Uterus (tissue), 4 donors: ENCODE measurements at places on chromosomes 5 and 9.

DNA sequence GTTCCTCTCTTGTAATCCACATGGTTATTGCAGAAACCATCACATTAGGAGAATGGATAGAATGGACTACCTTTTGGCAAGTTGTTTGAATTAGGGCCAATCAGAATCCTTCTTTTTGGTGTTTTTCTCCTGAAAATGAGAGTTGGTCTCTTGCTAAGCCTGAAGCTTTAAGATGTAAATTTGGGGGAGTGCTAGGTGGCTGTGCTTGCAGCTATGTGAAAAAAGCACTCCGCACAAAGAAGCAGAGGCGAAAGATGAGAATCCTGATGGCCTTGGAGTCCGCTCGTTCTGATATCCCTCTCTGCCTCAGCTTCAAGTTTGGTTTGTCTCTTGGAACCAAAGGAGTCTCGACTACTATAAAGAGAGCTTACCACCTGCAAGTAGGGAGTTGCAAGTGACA lies 63.6 kb downstream of the INIP start:
- no peak for DNase-seq

- peak; percentile 61 for DNase-seq
Measured at GRCh38 chr9:84170521-84171141, 169.9 kb downstream of the SLC28A3 start.

- DNase-seq = no peak
Measured at GRCh38 chr5:61381968-61382367, 49.9 kb downstream of the ZSWIM6 start.

- no peak for DNase-seq
Measured at GRCh38 chr9:132351404-132352045, 3.3 kb downstream of the SETX start.

DNA sequence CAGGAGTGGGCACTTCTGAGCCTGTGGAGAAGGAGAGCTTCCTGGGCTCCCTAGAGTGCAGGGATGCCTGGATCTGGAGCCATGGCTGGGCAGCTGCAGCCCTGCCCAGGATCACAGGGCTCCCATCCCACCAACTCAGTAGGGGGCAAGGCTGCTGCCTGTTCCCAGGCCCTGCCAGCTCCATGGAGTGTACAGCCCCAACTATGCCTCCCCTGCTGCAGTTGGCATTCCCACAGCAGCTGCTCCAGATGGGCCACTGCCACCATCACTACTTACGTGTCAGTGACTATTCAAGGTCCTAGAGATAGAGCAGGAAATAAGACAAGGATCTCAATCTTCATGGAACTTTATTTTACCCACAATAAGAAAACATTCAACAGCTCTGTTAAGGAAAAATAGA lies 107.1 kb upstream of the TNPO1 start:
- no peak for DNase-seq

GRCh38 chr5:81866994-81867393 lies 104.8 kb upstream of the ATG10 start:
- DNase-seq = no peak

- no peak for DNase-seq
Measured at GRCh38 chr5:40569546-40570270, 110.0 kb upstream of the PTGER4 start.

- no peak for DNase-seq
Measured at GRCh38 chr5:140977003-140977402, 10.7 kb downstream of the PCDHAC2 start.

DNA sequence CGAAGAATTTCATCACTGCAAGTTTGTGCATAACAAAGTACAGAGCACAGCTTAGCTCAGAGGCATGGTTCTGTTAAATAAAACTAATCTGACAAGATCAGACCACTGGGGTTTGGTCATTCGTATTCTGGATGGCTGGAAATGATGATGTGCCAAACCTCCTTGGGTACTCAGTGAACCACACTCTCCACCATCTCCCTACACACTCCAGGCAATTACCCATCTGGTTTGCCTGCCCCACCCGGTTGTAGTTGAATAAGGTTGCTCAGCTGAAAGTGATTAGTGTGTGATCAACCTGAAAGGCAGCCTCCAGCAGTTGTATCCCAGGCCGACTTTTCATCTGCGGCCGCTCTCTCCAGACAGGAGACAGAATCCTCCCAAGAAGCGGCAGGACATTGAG lies 371.4 kb downstream of the TLE1 start:
- DNase-seq = no peak
